ENCODE measurements at places on chromosomes 11 and 22.

DNA sequence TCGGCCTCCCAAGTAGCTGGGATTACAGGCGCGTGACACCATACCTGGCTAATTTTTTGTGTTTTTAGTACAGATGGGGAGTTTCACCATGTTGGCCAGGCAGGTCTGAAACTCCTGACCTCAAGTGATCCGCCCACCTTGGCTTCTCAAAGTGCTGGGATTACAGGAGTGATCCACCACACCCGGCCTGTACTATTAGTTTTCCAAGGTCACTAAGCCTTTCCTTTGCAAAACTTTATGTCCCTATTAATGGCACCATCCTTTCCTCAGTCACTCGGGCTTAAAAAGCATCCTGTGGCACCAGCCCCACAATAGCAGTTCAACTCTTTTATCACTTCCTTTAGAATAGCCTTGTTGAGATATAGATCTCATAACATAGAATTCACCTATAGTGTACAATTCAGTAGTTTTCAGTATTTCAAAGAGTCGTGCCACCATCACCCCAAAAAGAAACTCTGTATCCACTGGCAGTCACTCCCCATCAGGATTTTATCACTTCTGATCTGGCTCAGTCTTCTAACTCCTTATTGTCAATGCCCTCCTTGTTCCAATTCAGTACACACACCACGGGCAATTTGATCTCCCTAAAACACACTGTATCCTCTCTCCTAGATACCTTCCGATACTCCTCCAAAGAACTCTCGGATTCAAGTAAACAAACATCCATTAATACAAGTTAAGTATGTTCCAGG lies 921 bp upstream of the BCL2L13 start:
- DNase-seq = no peak

DNA sequence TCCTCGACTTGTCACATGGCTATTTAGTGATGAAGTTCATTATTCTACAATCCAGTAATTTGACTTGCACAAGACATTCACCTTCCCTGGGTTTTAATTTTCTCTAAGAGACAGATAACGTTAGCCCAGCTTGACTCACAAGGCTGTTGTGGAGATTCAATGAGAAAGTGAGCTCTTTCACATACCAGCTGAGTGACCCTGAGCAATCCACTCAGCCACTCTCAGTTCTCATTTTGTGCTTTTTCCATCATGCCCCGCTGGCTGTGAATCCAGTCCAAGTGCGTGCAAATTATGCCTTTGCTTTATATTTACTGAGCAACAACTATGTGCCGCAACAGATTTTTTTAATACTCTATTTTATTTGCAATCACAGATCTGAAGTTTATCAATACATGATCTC lies 176.5 kb downstream of the LARGE1 start:
- DNase-seq = no peak

DNA sequence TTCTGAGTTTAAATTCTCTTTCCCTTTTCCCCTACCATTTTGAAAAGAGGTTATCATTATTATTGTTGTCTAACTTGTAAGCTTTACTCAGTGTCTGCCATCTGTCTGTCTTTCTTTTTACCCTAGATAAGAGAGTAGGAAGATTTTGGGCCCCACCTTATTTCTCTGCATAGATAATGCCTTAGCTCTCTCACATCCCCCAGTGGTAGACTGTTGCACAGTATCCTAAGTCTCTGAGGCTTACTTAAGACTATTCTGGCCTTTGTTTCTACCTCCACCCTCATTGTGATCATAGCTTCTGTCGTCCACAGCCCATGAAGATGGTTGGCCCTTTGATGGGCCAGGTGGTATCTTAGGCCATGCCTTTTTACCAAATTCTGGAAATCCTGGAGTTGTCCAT lies 3.6 kb upstream of the OR51L1 start:
- no peak for DNase-seq

GRCh38 chr11:134036492-134037045 lies 32.3 kb upstream of the JAM3 start:
- peak; percentile 51 for DNase-seq

- no peak for DNase-seq
Observed at GRCh38 chr11:45107029-45107428, 39.4 kb upstream of the PRDM11 start.

Measured in kidney (tissue), 22 donors.